Activated CD4-positive, alpha-beta T cell treated with anti-CD3 and anti-CD28 coated beads for 48 hours (primary cell): ENCODE measurements at places on chromosomes 12 and 14.

- DNase-seq, result no peak
Observed at GRCh38 chr12:45416126-45416525, 200.2 kb downstream of the ANO6 start.

DNA sequence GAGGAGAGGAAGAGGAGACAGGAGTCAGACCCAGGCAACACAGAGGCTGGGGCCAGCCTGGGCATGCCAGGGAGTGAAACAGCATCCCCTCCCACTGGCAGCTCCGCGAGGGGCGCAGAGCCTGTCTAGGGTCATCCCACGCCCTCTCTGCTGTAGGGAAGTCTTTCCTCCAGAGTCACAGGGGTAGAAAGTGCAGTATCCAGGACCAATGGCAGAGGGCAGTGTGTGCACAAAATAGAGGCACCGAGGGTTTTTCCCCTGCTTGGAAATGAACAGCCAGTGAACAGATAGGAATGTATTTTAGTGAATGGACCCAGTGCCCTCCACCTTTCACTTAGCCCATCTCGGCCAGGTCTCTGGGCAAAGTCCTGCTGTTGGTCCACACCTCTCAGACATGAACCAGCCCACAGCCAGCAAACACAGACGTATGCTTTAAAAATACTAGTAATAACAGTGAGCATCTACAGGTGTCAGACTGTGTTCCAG lies 9.4 kb upstream of the KRT74 start:
- DNase-seq, result peak; percentile 70

DNA sequence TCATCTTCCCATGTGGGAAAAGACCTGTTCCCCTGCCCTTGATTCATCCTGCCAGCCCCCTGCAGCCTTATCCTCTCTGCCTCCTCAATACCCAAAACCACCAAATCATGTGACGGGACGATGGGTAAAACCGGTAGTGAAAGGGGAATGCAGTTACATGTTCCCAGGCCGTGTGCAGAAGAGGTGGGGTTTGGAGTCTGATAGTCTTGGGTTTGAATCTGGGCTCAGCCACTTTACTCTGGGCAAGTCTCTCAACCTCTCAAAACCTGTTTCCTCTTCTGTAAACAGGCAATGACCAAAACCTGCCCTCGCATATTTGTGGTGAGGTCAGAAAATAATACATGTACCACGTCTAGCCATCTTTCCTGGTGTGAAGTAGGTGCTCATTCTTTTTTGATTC lies 123.0 kb downstream of the PLXNC1 start:
- no peak for DNase-seq

GRCh38 chr12:103962493-103962892 lies 3.2 kb upstream of the TDG start:
- no peak for DNase-seq

GRCh38 chr12:19546611-19547162 lies 107.4 kb downstream of the AEBP2 start:
- DNase-seq, result no peak

GRCh38 chr12:121282072-121282742 lies 14.3 kb downstream of the CAMKK2 start:
- DNase-seq, result no peak

DNA sequence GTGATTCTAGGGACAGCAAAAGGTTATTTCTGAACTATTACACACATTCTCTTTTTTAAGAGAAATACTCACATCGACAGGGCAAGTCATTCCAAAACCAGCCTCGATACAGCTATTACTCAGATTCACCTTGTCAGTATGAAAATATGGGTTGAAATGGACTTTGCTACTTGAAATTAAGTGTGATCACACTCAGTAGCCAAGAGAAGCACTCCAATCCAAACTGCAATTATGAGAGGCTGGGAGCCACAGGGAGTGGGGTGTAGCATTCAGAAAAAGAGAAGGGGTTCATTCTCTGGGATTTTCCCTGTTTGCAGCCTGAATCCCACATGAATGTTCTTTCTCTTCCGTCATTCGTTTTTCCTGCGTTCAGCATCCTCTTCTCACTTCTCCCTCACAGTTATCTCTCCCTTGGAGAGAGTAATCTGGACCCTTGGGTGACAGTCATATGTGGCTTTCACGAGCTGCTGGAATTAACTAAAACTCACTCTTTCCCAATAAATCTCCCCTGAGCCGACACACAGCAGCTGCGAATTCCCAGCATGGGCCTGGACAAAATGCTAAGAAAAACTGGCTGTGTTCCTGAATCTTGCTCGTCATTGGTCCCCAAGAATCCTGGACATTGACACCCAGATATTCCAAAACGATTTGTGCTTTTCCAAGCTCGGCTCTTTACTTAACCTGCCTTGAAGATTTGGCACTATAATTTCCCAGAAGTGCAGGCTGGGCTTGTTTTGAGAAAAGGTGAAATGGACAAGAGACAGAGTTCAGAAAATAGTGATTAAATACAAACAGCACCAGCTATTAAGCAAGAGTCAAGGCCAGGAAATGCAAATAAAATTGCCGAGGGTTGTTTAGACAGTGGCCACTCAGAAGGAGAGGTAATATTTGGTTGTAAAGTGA lies 199.5 kb upstream of the PLEKHG7 start:
- DNase-seq, result peak; percentile 56

GRCh38 chr14:67623114-67623513 lies 3.4 kb downstream of the ARG2 start:
- no peak for DNase-seq

DNA sequence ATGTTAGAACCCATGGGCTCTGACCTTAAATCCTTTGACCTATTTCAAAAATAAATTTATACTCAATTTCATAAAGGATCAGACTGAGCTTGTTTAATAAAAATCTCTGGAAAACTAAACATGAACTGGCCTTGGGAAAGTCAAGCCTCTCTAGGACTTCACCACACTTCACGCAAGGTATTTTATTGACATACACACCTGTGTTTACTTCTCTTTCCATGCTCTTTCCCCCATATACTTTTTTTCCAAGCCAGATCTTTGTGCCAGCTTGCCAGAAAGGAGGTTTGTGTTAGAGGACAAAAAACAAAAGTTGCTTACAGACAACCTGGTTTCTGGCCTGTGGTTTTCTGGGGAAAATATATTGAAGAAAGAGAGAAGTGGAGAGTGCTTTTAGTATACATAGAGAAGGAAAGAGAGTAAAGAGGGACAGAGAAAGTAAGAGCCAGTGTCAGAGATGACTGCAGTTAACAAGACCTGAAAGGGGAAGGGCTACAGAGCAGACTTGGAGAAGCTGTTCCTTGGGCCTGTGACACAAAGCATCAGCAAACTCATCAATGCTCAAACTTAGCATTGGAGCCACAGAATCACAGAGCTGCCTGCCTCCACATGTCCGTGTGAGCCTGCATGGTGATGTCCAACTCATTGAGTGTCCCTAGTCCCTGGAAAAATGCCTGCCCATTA lies 77.3 kb upstream of the TMTC2 start:
- DNase-seq, result no peak

DNA sequence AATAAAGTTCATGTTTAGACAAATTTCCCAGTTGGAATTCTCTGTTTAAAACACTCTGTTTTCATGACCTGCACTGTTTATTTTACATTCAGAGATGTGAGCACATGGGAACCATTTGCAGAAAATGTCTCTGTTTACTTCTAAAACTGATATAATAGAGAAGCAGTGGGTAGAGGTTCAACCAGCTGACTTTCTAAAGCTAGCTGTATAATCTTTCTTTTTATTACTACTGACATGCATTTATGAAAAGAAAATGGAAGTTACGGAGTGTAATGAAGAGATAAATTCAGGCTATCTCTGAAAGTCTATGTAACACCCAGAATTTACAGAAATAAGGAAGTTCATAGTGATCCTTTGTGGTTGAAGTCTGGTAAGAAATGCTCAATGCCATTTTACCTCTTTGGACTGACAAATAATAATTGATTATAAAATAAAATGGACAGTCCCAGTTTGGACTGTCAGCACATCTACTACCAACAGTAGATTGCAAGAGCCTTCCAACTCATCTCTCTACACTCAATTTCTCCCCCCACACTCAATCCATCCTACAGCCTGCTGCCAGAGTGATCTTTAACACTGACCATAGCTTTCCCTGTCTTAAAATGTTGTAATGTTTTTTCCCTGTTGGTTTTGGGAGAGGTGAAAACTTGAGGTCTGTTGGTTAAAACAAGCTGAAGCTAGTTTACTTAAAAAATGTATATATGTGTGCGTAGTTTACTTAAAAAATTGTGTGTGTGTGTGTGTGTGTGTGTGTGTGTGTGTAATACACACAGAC lies 137.4 kb downstream of the AEBP2 start:
- DNase-seq, result no peak

DNA sequence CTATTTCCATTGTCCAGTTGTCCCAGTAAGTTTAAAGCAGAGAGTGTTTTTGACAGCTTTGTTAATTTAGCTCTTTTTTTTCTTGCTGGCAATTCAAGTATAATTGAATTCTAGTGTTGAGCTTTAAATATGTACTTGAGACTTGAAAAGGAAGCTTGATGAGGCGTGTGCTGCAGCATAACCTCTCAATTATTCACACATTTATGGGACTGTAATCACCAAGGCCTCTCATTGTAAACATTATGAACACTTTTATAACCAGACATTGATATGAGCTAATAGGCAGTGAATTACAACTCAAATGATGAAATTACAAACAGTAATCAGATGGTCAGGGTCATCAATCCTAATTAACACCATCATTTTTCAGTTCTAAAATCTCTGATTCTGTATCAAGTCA lies 378.0 kb upstream of the DDHD1 start:
- DNase-seq, result no peak

DNA sequence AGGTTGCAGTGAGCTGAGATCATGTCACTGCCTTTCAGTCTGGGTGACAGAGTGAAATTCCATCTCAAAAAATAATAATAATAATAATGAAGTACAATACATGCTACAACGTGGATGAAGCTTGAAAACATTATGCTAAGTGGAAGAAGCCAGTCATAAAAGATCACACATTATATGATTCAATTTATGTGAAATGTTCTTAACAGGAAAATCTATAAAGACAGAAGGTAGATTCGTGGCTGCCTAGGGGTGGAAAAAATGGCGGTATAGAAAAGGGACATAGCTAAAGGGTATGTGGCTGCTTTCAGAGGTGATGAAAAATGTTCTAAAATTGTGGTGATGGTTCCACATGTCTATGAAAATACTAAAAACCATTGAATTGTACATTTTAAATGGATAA lies 41.0 kb upstream of the AMIGO2 start:
- peak; percentile 48 for DNase-seq

DNA sequence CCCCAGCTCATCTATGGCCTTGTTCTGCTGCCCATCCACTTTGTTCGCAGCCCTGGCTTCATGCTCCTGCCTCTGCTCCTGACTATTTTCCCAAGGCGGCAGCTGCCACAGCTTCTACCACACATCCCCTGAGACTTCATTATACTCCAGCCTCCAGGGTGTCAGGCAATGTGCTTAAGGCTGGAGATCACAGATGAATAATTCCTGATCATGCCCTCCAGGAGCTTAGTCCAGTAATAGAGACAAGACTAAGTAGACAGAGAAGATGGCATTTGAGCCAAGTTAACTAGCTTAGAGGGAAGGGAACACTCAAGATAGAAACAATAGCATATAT lies 7.1 kb downstream of the TAPBPL start:
- no peak for DNase-seq

GRCh38 chr14:99389174-99389826 lies 91.4 kb downstream of the SETD3 start:
- peak; percentile 59 for DNase-seq

DNA sequence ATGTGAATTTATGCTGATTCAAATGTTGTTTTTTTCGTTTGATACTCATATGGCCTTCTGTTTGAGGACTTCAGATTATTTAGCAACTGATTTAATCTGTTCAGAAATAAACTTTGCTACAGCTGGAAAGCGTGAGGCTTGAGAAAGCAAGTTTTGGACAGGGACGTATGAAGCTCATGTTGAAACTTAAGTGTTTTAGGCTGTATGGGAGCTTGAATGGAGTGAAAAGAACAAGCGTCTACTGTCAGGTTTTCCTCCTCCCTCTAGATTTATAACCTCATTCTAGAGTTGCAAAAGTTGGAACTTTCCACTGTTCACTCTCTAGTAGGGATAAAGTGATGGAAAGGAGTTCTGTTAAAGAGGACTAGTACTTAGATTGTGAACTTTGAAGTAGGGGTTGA lies 1.0 kb downstream of the PRPF39 start:
- no peak for DNase-seq

DNA sequence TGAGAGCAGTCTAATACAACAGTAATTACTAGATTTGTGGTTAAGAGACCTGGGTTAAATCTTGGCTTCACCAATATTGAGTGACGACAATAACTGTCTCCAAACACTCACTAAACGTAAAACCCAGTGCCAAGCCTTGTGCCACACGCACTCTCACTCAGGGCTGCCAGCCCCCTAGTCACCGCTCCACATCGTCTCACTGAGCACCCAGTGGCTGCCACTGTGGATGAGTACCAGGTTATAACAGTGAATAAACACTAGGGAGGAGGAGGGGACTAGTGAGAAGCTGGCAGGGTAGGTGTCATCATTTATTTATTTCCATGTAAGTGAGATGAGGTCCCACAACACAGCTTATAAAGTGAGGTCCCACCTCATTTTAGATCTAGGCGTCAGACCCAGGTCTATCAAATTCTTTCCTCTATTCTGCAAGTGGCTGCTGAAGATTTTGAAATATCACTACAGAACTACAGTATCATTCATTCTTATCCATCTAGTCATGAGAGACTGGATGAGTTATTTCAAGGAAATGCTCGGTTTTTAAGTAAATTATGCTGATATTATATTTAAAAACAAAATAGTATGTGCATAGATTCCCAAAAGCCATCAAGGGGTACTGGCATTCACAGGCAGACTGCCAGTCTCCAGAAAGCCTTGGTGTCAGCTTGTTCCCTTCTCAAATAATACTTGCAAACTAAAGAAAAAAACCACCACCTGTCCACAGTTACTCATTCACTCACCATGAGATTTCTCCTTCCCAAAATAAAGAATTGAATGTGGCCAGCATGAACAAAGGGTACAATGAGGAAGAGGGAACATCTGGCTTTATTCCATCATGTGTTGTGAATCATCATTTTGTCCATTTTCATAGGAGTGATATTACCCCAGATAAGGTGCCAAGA lies 84.0 kb downstream of the PTPN21 start:
- no peak for DNase-seq

GRCh38 chr14:52040598-52040997 lies 28.3 kb downstream of the NID2 start:
- no peak for DNase-seq

DNA sequence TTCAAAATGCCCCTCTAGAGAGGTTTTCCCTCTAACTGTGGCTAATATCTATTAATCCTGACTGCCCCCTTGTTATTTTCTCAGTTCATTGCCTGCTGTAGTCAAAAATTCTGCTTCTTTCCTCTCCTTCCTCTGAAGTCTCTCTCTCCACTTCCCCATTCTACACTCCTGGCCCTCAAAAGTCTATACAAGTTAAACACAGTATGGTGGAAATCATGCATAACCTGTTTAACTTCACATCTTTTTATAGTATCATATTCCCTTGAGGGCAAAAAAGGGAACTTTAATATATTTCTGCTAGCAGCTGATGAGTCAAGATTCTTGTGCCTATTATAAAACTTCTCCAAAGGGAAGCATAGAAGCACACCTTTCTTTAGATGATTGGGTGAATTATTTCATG lies 16.7 kb downstream of the GRIP1 start:
- DNase-seq, result no peak

- DNase-seq, result no peak
Observed at GRCh38 chr12:13444076-13444475, 247.6 kb downstream of the EMP1 start.

GRCh38 chr12:28033538-28033915 lies 61.0 kb upstream of the PTHLH start:
- no peak for DNase-seq

GRCh38 chr12:38138225-38139221 lies 178.1 kb upstream of the ALG10B start:
- peak; percentile 74 for DNase-seq

GRCh38 chr12:45232146-45232755 lies 16.4 kb downstream of the ANO6 start:
- DNase-seq, result no peak
